ENCODE measurements at places on chromosomes 6 and 20.

DNA sequence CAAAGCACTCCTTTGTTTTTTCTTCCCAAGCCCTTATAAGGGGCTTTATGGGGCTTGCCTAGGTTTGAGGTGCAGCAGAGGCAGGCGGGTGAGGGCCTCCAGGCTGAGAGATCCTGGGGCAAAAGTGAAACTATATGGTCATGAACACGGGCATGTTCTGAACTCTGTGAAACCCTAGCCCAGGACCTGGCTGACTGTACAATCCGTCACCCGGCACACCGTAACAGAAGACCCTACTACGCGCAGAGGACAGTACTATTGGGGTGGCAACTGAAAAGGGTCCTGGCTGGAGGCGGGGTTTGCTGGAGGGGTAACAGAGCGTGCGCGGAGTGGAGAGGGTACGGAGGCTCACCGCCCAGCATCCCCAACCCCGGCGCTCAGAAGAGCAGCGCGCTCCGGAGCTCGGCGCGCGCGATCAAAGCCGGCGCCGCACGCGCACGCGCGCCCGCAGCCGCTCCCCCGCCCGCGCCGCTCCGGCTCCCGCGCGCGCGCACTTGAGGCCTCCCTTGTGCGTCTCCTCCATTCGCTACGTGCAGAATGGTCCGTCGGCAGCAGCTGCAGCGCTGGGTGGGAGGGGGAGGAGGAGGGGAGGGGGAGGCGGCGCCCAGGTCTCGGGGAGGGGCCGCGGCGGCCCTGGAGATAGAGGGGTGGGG lies 54.2 kb downstream of the MRPL14 start:
- peak; percentile 80 for DNase-seq

DNA sequence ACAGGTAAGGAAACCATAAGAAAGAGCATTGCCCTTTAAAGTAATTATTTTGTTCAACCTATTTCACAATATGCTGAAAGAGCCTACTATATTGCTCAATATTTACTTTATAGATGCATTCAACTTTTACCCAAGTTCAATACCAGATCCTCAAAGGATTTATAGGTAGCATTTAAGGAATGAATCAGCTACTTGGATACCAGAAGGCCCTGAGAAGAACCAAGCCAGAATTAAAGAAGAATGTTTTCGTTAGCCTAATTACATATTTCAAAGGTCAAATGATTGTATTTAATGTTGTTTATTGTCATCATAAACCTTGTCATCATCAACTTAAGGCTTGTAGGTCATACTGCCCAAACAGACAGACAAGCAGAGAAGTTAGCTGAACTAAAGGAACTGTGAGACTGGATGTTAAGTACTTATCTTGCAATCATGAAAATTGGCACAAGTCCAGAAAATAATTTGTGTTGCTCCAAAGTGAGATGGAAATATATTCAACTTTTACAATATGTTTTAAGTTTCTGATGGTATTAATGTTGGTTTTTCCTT lies 636.7 kb downstream of the RFPL4B start:
- peak; percentile 50 for DNase-seq

- no peak for DNase-seq
Observed at GRCh38 chr6:85465762-85466161, 15.9 kb downstream of the NT5E start.

- no peak for DNase-seq
Observed at GRCh38 chr6:134345789-134346188, 27.9 kb upstream of the SGK1 start.

DNA sequence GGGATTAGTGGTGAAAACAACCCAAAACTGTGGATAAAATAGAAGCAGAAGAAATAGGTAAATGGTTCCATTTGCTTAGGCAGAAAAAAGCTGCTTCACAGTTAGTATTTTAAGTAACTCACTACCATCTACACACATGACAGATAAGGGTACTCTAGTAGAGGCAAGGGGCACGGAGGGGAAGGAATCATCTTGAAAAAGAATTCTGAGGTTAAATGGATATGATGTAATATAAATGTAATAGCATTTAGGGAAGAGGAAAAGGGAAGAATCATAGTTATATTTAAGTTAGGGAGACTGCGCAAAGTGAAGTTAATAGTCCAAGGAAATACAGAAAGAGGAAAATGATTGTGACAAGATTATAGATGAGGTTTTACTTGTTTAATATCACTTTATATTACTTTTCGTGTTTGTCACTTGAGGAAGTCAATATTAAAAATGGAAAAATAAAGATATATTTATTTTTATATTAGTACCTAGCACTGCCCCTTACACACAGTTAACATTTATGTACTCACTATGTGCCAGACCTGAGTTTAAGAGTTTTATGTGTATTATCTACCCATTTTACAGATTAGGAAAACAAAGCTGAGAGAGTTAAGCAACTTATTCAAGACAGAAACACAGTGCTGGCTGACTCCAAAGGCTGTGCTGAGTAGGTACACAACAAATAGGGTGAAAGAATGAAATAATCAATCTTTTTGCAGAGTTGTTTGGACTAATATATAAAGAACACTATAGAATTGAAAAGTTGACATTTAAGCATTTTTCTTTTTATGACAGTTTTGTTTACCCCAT lies 128.1 kb downstream of the REV3L start:
- DNase-seq: no peak

- peak; percentile 66 for DNase-seq
Observed at GRCh38 chr6:165718491-165718891, 55.5 kb upstream of the PDE10A start.

DNA sequence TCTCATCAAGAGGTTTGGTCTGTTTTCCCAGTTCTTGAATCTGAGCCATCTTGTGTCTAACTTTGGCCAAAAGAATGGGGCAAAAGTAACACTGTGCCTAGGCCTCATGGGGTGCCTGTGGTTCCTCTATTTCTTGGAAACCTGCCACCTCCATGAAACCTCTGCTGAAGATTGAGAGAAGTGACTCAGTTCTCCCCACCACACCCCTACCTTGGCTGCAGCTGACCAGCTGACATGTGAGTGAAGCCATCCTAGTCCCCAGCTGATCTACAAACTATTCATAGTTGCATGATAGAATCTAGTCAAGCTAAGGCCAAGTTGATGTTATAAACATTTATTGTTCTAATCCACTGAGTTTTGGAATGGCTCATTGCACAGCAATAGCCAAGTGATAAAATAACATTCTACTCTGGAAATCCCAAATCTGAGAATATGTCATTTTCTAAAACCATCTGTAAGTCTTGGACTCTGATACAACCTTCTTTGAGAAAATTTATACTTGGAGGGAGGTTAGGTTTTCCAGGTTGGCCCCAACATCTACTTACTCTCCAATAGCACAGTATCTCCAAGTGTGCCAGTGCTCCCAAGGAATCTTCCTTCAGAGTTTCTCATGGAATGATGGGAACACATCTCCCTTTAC lies 107.0 kb upstream of the SMLR1 start:
- no peak for DNase-seq

DNA sequence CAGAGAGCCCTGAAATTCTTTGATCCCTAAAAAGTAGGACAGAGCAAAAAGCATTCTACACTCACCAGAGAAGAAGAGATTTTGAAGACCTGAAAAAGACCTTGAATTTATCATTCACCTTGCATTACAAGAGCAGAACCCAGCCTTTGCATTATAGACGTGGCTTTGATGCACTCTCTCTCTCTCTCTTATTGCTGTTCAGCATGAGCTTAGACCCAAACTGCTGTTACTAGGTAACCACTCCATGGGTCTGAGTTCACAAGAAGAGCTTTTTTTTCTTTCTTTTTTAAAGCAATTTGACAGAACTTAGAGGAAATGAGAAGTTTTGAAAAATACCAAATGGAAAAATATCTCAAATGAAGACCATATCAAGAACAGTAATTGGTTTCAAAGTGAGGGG lies 44.4 kb downstream of the COL9A1 start:
- no peak for DNase-seq

- DNase-seq: no peak
Observed at GRCh38 chr20:13878566-13878965, 93.7 kb downstream of the NDUFAF5 start.

DNA sequence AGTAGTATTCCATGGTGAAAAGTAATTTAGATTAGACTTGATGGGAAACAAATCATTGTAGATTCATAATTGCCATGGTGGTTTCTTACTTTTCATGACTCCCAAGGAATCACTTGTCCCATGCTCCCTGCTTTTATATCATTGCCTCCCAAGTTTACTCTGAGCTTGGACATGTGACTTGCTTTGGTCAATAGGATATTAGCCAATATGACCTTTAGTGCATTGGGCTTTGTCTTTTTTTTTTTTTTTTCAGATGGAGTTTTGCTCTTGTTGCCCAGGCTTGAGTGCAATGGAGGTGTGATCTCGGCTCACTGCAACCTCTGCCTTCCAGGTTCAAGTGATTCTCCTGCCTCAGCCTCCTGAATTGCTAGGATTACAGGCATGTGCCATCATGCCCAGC lies 15.5 kb upstream of the SMAP1 start:
- no peak for DNase-seq

- no peak for DNase-seq
Observed at GRCh38 chr20:8587810-8588209, 455.7 kb downstream of the PLCB1 start.

DNA sequence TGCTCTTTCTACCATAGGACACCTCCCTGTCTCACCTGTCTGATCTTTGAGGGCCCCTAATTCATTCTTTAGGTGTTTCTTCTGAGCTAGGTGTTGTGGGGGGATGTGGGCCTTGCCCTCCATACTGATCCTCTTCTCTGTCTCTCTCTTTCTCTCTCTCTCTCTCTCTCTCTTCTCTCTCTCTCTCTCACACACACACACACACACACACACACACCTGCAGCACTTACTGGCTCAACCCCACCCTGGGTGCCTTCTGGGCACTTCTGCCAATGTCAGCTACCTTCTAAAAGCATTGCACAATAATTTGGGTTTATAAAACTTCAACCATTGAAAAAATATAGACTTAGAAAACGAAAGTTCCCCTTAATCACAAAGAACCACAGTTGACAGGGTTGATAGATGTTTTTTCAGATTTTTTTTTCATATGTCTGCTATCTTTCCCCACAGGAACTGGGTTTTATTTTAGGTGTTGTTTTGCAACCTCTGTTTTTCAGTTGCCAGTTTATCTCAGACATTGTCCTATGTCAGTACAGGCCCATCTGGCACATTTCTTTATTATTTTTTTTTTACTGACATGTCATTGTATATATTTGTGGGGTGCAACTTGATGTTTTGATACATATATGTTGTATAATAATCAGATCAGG lies 28.1 kb downstream of the PKIG start:
- no peak for DNase-seq

DNA sequence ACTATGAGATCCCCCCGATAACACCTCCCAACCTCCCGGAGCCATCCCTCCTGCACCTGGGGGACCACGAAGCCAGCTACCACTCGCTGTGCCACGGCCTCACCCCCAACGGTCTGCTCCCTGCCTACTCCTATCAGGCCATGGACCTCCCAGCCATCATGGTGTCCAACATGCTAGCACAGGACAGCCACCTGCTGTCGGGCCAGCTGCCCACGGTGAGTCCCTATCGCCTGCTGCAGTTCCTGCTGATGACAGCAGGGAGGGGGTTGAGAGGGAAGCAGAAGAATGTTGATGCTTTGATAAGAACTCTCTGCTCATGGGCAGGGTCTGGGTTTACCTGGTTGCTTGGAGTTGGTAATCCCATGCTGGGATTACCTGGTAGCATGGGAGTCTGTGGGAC lies 91.9 kb downstream of the TOX2 start:
- no peak for DNase-seq

GRCh38 chr6:166559211-166559610 lies 27.3 kb downstream of the RAMACL start:
- DNase-seq: no peak

- no peak for DNase-seq
Observed at GRCh38 chr6:112865131-112865530, 518.0 kb downstream of the RFPL4B start.

- no peak for DNase-seq
Observed at GRCh38 chr6:154358019-154358545, 1.5 kb upstream of the IPCEF1 start.

Data from choroid plexus epithelial cell (primary cell).